ENCODE measurements at places on chromosomes 4 and X.
A peak's percentile ranks its signal among the peaks of the same experiment; 100 is the strongest.

GRCh38 chrX:34810364-34810763 lies 132.2 kb upstream of the FAM47B start:
- DNase-seq = no peak

DNA sequence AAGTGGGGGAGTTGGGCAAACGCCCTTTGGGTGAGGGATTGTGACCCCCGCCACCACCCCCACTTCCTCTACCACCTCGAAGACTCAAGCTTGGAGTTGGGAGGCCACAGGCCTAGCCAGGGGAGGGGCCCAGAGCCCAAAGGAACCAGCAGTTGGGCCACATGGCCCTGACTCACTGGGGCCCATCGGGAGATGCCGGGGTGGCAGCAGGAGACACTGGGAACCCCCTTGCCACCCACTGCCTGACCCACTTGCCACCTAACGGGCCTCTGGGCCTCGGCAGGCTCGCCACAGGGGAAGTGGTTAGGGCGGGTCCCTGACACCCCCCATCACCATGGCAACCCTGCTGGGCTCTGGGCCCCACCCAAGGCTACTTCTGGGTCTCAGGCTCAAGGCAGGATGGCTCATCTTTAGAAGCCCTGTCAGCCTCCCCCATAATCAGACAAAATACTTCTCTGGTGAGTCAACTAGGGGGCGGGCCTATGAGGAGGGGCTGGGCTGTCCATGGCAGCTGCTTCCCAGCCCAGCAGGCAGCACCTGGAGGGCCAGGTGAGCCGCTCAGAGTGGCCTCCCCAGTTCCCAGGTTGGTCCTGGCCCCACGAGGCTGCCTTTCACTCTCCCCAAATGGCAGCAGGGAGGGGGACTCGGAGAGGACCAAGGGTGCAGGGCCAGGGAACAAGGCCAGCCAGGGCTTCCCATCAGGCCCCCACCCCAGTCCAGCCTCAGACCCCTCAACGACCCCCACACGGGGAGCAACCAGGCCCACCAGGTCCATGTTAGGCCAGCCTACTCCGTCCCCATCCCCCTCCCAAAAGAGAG lies 5.6 kb downstream of the FLNA start:
- DNase-seq = peak; percentile 83

GRCh38 chr4:6506616-6507140 lies 34.3 kb upstream of the PPP2R2C start:
- no peak for DNase-seq

DNA sequence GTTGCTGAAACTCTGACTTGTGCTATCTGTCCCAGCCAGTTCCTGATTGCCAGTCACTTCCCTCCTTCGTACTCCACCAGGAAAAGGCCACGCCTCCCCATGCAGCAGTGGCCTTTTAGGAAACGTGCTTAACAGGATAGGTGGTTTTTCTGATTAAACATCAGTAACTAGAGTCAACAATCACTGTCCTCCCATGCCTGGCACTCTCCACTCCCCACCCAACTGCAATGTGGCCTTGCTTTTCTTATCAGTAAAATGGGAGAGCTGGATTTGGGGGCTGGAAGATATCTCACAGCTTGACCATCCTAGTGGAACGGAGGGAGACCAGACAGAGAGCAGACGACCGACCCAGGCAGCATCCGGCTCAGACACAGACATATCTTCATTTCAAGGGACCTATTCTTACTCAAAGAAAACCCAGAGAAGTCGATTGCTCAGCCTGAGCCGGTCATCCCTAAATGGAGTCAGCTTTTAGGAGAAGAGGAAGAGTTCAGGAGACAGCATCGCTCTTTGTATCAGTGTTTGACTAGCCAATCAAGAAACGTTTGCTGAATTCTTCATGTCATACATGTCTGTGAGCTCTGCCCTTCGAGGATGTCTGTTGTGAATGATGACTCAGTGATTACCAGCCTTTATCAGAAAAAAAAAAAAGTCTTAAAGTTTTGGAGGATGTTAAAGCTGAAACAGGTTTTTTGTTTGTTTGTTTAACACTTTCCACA lies 12.7 kb upstream of the UBA6 start:
- no peak for DNase-seq

GRCh38 chr4:10506077-10506476 lies 48.9 kb upstream of the ZNF518B start:
- DNase-seq = no peak

DNA sequence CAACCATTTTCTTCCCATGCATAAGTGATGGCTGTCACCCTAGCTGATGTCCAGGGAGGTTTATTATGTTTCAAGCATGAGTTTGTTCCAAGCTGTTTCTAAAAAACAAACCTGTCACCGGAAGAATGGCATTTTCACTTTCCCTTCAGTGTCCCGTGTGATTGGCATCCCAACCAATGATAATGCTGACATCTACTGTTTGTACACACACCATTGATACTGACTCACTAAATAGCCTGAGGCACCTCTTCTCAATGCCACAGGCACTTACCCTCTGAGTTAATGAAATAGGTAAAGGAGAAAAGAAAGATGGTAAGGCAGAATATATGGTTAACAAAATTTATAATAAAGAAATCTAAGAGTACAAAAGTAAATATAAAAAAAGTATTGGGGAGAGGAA lies 23.1 kb upstream of the VCX2 start:
- no peak for DNase-seq

- no peak for DNase-seq
Measured at GRCh38 chrX:7261672-7262332, 113.8 kb upstream of the PUDP start.

DNA sequence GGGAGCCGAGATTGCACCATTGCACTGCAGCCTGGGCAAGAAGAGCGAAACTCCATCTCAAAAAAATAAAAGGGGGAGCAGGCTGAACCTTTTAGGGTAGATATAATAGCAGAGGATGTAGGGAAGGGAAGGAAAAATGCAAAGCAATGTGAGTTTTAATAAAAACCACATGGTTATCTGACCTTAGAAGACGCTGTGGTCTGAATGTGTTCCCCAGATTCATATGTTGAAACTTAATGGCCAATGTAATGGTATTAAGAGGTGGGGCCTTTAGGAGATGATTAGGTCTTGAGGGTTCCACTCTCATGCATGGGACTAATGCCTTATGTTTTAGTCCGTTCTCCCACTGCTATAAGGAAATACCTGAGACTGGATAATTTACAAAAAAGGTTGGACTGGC lies 114.1 kb upstream of the STX18 start:
- DNase-seq = no peak

DNA sequence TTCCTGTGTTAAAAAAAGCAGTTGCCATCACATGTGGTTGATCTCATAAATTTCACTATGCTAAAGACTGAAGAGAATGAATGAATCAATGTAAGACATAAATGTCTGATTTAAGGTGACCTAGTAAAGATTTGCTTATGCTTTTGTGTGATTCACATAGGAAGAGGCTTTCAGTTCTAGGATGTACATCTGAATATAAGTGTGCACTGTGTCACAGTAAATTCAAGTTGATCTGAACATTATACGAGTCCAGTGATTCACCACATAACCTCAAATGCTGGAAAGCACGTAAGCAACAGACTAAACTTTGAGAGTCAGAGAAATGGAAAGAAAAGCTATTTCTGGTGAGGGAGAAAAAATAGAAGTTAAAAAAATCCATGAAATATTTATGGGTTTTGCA lies 567.9 kb downstream of the EPHA5 start:
- no peak for DNase-seq

GRCh38 chrX:49117581-49117980 lies 6.0 kb downstream of the GPKOW start:
- DNase-seq = no peak

DNA sequence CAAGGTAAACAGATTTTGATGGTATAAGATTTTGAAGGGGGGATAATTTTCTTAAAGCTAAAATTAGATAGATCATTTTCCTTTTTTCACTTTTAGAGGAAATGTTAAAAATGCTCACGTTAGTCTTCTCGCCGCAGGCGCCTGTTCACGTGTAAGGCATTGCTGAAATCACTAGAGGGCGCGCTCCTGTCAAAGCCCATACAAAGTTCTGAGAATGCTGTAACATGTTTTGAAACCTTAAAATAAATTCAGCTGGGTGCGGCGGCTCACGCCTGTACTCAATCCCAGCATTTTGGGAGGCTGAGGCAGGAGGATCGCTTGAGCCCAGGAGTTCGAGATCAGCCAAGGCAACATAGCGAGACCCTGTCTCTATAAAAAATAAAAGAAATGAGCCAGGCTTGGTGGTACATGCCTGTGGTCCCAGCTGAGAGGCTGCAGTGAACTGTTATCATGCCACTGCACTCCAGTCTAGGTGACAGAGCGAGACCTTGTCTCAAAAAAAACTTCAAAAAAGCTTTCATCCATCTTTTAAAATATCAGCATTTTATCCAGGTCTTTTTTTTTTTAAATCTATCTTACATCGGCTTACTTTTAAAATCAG lies 138.0 kb downstream of the RBMX2 start:
- no peak for DNase-seq

GRCh38 chr4:26330186-26330787 lies 9.5 kb downstream of the RBPJ start:
- no peak for DNase-seq

GRCh38 chr4:46390355-46391058 lies 579 bp upstream of the GABRA2 start:
- DNase-seq = no peak

GRCh38 chr4:172842779-172843178 lies 325.8 kb upstream of the GALNT7 start:
- no peak for DNase-seq

- no peak for DNase-seq
Measured at GRCh38 chr4:142350871-142351270, 495.2 kb downstream of the INPP4B start.

- no peak for DNase-seq
Measured at GRCh38 chr4:26062215-26062614, 148.2 kb downstream of the SMIM20 start.
